ENCODE measurements at places on chromosomes 11 and 22.

GRCh38 chr11:121180183-121180582 lies 79.1 kb downstream of the TECTA start:
- DNase-seq: no peak

- no peak for DNase-seq
These were observed 104.7 kb upstream of the CLMP start for GRCh38 chr11:123299721-123300120.

DNA sequence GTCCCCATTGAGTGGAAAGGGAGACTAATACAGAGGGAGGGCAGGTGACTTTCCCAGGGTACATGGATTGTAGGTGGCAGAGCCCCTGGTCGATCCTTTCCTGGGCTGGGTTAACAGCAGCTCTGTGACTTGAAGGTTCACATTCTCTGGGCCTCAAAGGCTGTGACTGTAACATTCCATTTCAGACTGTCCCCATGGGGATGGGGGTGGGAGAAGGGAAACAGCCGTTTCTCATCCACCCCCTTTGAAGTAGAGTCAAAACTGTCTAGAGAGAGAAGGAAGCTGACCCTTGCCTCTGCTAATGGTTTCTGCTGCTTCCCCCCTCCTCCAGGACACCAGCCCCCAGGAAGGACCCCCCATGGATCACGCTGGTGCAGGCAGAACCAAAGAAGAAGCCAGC lies 19.2 kb downstream of the MICALL1 start:
- no peak for DNase-seq

DNA sequence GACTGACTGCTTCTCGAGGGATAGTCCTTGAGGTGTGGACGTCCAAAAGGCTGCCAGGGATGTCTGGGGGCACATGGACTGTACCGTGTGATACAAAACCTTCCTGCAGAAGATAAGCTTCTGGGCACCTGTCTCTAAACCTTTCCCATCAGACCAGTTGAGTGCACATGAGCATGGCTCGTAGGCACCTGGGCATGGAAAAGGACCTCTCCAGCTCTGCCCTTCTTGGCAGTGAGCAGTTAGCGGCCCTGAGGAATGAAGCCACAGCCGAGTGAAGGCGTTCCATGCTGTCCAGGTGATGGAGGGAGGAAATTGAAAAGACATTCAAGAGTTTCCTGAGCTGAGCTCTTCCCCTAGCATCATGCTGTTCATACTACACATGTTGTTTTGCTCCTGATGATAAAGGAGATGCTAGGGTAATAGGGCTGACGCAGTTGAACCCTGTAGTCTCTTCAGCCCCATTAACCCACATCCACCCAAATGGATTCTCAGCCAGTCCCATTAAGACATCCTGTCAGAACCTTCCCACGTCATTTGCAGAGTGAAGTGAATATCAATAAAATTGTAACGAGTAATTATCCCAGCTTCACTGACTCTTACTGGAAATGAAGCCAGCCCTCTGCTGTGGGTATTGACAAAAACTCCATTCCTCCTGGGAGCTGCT lies 138.6 kb downstream of the KIRREL3 start:
- no peak for DNase-seq

GRCh38 chr22:25357132-25357455 lies 137.7 kb downstream of the CRYBB2 start:
- DNase-seq: no peak

DNA sequence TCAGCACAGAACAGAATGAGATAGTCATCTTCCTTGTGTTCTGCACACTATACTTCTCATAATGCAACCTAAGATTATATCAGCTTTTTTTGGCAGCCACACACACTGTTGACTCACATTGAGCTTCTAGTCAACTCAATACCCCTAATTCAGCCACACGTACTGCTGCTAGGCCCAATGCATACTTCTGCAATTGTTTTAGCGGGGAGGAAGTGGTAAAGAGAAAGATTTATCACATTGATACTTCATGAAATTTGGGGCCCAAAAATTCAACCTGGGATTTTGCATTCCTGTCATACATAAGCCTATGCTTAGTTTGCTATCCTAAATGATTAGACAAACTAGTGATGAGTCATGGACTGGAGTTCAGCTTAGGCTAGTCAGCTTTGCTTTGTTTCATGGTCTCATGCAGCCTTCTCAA lies 8.6 kb upstream of the UPB1 start:
- no peak for DNase-seq

GRCh38 chr11:9038541-9038940 lies 34.7 kb upstream of the NRIP3 start:
- no peak for DNase-seq

DNA sequence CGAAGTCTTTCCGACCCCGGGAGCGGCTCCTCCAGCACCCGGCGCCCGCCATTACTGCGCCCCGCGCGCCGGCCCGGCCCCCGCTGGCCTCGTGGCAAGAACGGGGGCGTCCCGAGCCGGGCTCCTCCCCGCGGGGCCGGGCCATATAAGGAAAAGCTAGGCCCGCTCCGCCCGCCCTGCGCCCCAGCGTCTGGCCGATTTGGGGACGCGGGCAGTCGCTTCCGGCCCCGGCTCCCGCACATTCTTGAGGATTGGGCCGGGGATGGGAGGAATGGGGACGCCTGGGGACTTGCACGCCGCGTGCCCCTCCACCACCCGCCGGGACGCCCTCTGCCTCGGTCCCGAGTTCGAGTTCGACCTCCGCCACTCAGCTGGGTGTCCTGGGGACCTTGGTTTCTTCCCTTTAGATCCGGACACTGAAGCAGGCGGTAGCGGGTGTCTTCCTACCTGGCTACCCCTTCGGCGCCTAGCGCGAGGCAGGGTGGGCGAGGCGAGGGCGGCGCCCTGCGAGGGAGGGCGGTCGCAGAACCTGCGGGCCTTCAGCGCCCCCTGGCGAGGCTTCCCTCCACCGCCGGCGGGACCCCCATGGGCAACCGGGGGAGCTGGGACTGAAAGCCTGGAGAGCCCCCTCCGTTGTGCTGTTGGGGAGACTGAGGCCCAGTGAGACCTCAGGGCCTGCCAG lies 3.8 kb downstream of the SMTN start:
- DNase-seq: peak; percentile 95

GRCh38 chr11:44865866-44866272 lies 84.8 kb downstream of the TP53I11 start:
- DNase-seq: no peak

GRCh38 chr22:29702931-29703501 lies 16.8 kb upstream of the CABP7 start:
- DNase-seq: no peak

- no peak for DNase-seq
These were observed 62.0 kb downstream of the IGF2 start for GRCh38 chr11:2077061-2077802.

- DNase-seq: no peak
These were observed 60.9 kb upstream of the TENM4 start for GRCh38 chr11:79501707-79502106.

- DNase-seq: no peak
These were observed 1024.1 kb downstream of the LRRC4C start for GRCh38 chr11:40435344-40435743.

- no peak for DNase-seq
These were observed 78.7 kb upstream of the PPARA start for GRCh38 chr22:46071451-46072109.

GRCh38 chr11:33721426-33721825 lies 14.8 kb downstream of the CD59 start:
- DNase-seq: no peak

DNA sequence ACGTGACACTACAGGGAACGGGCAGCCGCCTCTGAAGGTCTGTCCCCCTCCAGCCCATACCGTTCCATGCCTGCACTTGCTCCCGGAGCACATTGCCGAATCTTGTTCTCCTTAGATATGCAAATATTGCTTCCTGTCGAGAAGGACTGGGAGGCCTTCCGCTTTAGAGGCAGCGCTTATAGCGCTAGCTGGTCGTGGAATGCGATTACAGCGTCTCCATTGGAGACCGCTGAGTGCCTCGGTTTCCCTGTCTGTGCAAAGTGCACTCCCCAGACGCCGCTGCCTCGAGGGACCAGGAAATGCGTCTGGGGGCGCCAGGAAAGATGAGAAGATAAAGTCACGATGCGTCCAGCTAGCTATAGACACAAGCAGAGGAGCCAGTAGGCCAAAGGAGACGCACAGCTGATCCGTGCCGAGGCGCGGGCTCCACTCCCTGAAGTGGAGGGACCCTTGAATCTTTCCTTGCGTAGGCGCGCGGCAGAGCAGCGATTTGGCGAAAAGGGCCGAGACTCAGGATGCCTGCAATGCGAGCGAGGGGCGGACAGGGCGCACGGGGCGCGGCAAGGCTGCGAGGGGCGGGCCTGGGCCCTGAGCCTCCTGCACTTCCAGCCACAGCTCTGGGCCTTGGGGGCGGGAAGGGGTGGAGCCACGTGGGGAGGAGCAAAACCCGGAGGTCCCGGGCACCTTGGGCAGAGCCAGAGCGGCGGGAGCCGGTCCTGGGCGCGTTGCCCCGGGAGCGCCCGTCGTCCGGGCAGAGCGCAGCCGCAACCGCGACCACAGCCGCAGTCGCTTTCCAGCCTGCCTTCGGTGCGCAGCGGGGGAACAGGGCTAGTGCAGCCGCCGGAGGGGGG lies at the start of gene RASSF10:
Gene RASSF10, plus strand, starts transcription at position 692 of the 851 bp plus-strand sequence. CDS start 261 bp downstream, outside the sequence.
- peak; percentile 17 for DNase-seq

- no peak for DNase-seq
These were observed 61.8 kb upstream of the CRYBB3 start for GRCh38 chr22:25137577-25138525.

GRCh38 chr11:57597916-57598830 lies 688 bp downstream of the SERPING1 start:
- DNase-seq: no peak

DNA sequence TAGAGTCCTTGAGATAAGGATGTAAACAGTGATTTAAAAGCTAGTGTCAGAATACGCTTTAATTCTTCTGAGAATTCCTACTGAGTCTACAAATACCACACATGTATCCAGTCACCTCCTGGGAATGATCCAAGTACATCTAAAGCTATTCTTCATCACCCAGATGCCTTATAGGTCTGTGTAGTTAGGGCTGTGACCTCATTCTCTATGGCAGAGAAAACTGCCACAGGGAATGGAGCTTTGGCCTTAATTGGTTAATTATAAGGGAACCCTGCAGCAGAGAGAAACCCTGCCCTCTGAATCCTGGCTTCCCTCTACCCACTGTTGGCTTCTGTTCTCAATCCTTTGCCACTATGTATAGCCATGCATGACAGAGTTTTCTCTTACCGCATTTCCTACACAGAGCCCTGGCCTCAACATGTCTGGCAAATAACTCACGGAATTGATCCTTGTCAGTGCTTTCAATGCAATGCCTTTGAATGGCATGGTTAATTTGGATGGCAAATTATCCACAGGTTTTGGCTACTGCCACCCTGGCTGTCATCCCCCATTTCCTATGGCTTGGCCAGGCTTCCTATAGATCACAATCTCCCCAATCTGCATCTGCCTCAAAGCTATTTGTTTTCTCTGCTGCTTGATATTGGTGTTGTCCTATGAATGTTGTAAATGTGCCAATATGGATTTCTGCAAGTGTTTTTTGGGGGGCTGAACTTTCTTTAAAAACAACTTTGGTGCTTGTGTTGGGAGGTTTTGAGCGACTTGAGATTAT lies 2.9 kb downstream of the DIXDC1 start:
- no peak for DNase-seq

- no peak for DNase-seq
These were observed 42.9 kb upstream of the GAB2 start for GRCh38 chr11:78460471-78460870.

GRCh38 chr11:122069707-122070360 lies 46.2 kb downstream of the BLID start:
- DNase-seq: no peak

All from GM12891 (cell line).